Muscle of arm (tissue), 14 donors: ENCODE measurements at places on chromosomes 11 and 22.

GRCh38 chr11:101987370-101987769 lies 59.9 kb upstream of the CFAP300 start:
- DNase-seq = no peak

GRCh38 chr11:112265659-112266409 lies 5.2 kb upstream of the PLET1 start:
- no peak for DNase-seq

DNA sequence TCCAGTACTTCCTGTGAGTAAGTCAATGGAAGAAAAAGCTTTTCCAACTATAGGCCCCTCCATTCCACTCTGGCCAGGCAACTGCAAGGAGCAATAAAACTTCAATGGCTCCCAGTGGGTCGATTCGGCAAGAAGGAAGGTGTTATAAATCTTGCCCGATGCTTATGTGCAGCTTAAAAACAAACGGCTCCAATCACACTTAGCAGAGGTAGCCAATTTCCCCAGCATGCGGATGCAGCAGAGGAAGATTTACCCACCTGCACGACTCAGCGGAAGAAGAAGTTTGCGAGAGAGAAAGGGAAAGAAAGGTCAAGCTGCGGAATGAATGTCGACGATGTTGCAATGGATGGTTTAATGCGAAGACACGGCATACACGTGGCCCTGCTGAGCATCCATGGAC lies 141.5 kb downstream of the OPCML start:
- no peak for DNase-seq

DNA sequence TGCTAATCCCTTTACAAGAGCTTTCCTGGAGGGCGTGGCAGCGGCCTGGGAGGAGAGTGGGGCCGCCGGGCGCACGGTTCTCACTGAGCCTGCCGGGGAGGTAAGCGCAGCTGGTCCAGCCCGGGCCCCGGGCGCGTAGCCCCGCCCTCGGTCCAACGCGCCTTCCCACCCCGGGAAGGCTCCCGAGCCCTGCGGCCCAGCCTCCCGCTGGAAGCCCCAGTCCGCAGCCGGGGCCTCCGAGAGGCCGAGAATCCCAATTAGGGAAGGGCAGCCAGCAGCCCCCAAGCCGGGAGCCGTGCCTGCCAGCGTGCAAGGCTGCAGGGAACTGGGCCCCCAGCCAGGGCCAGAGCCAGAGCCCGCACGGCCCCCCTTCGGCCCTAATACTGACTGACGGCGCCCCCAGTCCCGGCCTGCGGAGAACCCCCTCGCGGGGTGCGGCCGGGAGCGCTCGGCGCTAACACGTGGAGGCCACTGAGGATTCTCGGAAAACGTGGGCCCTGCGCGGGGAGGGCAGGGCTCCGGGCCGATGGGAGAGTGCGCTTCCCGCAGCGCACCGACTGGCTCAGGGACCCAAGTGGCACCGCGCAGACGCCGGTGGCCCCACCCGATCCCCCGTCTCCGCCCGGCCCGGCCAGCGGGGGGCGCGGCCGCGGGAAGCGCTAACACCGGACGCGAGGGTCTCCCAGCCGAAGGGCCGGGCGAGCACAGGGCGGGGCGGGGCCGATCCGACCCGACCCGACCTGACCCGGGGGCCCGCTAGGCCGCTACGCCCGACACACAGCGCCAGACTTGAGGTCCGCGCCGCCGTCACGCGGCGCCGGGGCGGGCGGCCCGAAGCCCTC lies 5.7 kb downstream of the ZFTA start:
- DNase-seq = peak; percentile 67

DNA sequence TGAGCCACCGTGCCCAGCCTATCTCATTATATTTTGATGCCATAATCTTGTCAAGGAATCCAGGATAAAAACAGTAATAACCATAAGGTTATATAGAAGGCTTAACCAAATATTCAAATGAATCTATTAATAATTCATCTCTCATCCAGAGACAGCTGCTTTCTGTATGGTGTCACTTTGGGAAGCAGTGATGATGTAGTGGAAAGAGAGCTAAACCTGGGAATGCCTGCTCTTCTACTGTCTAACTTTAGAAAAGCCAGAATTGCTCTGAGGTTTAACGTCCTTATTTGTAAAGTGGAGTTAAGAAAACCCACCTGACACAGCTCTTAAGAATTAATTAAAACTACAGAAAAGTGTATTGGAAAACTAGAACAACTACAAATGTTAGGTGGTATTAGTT lies 29.3 kb upstream of the OR10D3 start:
- no peak for DNase-seq

- no peak for DNase-seq
Observed at GRCh38 chr22:23457380-23457985, 122.6 kb downstream of the IGLL1 start.

- DNase-seq = no peak
Observed at GRCh38 chr11:48005831-48006270, 25.5 kb downstream of the PTPRJ start.

DNA sequence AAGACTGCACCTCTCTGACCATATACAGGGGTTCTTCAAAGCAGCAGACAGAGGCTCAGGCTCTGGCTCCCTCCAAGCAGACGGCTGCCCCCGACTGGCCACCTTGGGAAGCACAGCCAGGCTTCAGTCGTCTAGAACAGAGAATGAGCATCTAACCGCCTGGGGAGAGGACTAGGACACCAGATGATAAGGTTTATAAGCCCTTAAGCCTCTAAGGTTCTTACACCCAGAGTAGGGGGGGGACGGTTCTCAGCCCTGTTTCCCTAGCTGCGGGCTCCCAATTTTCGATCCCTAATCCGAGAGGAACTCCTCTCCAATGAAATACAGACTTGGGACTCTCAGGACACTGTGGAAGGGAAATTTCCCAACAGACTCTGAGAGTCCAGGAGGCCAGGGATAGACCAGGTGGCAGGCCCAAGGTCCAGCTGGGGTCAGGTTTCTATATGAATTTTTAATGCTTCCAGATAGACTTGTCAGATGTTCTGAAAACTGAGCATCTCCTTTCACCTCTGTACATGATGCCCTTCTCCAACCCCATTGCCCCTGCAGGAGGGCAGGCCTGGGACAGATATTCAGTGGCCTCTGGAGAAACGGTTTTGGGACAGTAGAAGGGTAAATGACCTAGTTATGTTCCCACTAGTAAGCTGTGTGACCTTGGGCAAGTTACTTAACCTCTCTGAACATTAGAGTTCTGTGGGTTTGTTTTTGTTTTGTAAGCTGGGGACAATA lies 20.2 kb downstream of the RTN4RL2 start:
- no peak for DNase-seq

DNA sequence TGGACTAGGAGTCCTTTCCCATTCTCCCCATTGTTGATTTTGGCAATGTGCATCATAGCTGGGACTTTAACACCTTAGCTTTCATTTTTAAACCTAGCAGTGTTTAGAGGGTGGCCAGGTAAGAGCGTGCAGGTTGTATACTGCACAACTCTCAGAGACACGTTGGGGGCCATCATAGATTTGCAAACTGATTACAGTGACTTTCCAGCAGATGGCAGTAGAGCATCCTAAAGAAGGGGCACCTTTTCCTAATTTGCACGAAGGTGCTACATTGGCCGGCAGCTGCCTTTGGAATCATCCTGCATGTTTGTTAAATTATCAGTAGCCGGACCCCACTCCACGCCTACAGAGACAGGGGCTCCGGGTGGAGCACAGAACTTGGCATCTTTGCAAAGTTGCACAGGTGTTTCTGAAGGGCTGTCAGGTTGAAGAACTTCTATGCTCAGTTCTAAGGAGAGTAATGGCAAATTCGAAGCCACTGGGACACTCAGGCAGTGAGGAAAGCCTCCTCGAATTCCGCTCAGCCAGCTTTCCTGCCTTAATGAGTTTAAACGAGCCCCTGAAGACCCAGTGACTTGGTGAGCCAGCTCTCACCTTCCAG lies 7.7 kb downstream of the LHFPL7 start:
- DNase-seq = no peak

DNA sequence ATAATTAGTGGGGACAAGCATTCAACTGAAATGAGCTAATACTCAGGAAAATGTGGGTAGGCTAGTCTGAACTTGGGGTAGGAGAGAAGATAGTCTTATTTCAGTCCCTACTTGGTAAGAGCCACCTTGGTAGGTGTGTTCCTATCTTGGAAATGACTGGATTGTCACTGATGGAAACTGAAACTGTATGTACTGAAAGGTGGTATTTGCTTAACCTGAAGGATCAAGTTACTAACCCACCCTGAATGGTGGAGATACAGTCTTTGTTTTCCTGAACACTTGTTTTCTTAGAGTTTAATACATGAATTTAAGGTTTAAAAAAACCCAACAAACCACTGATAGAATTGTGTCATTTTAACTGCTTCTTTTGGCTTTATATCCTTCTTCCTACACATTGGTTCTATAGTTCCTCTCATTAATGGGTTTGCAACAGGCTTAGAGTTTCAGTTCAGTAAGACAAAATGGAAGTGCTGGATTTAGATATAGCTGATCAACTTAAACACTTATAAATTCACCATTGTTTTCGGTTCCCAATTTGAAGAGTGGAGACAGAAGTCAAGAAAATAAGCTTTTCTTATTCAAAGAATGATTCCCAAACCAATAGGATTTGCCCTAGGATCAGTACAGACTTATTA lies 4.2 kb downstream of the FAR1 start:
- no peak for DNase-seq

DNA sequence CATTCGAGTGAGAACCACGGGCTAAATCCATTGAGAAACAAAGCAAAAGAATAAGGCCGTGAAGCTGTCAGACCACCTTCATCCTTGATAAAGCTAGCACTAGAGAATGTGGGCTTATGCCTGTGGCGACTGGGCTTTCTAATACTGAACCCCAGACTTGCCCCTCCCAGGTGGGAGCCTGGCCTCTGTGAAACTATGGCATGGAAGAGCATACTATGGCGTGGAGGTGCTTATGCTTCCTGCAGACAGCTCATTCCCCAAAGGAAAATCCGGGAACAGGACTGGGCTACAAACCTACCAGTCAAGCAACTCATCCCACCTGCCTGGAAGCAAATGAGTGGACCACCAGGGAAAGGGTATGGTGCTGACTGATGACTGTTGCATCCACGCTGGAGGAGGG lies 92.4 kb downstream of the ZC3H12C start:
- no peak for DNase-seq

DNA sequence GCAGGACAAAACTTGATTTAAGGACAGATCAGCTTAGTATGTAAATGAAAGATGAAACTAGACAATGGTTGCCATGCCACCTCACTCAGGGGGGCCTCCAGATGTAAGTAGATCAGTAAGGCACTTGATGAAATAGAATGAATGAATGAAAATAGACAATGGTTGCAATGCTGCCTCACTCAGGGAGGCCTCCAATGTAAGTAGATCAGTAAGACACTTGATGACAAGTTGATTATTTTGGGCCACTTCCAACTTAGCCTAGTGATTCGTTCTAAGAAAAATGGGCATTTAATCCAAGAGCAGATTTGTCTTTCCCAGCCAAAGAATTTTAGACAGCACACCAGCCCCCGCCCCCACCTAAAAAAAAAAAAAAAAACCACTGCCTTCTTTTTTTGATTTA lies 19.2 kb upstream of the SLC5A12 start:
- DNase-seq = no peak

DNA sequence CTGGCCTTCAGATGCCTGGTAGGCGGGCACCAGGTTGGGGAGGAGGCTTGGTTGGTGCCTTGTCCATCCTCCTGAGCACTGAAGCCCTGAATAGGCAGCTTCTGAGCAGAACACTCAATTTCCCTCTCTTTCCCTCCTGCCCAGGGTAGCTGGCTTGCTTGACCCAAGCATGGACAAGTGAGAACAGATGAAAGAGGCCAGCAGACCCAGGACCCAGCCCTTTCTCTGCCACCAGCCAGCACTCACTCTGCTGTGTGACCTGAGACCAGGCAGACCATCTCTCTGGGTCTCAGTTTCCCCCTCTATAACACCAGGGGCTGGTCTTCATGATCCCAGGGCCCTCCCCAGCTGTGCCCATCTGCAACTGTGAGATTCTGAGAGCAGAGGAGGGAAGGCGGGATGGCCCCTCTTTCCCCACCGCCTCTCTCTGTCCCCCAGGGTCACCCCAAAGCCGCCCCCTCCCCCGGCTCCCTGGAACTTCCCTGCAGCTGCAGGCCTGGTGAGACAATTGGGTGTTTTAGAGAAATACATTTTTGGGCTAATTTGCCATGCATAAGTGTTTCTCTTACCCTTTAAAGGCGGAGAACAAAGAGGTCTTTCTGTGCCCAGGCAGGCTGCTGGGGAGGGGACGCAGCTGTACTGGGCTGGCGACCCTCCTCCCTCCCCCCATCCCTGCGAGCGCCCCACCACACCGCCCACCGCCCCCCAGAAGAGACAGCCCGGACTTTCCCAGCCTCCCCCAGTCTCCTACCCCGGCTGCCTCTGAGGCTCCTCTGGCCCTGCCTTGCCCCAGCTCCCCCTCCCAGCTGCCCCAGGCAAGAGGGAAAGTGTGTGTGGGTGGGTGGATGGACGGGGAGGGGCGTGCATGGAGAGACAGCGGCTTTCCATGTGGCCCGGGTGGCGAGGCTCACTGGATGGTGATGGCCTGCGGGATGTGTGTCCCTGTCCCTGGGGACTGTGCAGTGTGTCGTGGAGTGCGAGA lies 30.8 kb upstream of the PICK1 start:
- no peak for DNase-seq
